Iris pigment epithelial cell (primary cell): ENCODE measurements at places on chromosomes 1 and 21.

DNA sequence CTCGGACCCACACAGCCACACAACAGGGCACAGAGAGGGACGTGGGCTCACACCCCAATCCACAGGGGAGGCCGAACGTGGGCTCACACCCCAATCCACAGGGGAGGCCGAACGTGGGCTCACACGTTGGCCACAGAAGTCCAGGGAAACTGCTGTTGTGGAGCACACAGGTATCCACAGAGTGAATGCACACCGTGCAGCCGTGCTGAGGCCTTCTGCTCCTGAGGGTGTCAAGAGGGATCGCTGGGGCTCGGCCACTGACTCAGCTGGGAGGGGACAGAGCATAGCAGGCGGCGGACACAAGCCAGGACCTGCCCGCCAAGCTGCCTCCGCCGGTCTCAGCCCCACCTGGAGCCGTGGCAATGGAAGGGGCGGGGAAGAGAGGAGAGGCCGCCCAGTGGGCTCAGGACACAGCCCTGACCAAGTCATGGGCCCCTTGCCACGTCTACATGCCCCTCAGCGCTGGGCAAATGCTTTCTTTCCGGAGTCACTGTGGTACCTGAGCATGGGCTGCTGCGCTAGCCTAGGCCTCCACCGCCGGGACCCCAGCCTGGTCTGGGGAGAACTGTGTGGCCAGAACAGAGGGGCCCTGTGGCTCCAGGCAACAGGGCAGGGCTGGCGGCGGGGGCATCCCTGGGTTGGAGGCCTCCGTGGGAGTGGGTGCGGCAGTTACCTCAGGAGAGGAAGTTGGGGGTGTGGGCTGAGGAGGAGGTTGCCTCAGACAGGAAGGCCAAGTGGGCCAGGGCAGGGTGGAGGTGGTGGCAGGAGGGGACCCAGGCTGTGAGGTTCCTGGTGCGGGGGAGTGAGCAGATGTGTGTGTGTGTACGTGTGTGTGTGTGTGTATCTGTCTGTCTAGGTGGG, 1.2 kb downstream of the SYTL1 start:
- no peak for DNase-seq

GRCh38 chr1:156444407-156445001, 56.1 kb downstream of the MEF2D start:
- no peak for DNase-seq

GRCh38 chr1:230160957-230161771, 94.1 kb downstream of the GALNT2 start:
- no peak for DNase-seq

DNA sequence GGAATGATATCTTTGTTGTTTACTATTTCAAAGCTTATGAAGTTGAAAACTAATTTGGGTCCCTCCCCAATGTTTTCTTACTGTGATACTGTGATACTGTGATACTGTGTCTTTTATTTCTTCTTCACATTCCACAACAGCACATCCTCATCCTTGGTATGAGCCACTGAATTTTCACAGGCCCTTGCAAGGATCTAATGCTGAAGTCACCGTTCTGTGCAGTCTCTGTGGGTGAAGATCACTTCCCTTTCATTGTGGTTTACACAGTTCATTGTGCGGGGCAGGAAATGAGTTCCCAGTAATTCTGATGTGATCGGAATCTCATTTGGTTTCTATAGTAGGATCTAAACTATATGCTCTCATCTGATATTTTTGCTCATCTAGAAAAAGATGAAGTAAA, 32.1 kb upstream of the PAXBP1 start:
- DNase-seq, result peak; percentile 53

DNA sequence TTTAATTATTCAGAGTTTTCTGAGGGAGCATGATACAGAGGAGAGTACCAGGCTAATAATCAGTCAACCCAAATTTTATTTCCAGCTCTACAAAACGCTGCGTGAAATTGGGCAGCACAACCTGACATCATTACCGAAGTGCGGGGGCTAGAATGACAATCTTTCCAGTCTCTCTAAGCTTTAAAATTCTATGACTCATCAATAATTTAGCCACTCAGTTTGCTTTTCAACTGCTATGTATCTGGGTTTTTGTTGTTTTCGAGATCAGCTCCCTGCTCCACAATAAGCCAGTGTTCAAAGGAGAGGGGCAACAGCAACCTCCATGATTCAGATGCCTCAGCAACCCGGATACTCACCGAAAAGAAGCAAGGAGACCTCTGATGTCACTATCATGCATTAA, 13.9 kb downstream of the SORT1 start:
- DNase-seq, result no peak

DNA sequence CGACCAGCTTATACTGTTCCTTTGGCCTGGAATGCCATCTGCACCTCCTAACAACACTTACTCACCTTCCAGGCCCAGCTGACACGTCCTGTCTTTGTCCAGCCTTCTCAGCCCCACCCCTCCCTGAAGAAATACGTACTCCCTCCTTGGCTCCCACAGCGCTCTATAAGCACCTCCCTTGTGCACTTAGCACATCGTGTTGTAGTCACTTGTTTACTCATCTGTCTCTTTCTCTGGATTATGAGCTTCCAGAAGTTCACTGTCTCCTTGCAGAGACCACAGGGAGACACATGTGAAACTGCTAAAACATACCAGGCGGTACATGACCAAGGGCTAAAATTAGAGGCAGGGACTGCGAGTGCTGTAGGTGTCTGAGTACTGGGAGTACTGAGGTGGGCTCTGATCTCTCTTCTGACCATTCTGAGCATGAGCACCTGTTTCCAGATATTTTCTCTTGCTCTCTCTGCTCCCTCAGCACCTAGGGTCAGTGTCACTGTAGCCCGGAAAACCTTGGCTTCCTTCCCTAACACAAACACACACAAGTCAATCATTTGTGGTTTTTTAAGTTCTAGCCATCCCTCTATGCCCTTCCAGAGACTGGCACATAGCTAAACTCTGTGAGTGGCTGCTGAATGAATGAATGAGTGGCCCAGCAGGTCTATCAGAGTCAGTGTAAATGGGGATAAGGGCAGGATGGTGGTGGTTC, 5.1 kb downstream of the DCST1 start:
- peak; percentile 70 for DNase-seq

GRCh38 chr1:208601561-208601960, 357.4 kb upstream of the PLXNA2 start:
- no peak for DNase-seq

DNA sequence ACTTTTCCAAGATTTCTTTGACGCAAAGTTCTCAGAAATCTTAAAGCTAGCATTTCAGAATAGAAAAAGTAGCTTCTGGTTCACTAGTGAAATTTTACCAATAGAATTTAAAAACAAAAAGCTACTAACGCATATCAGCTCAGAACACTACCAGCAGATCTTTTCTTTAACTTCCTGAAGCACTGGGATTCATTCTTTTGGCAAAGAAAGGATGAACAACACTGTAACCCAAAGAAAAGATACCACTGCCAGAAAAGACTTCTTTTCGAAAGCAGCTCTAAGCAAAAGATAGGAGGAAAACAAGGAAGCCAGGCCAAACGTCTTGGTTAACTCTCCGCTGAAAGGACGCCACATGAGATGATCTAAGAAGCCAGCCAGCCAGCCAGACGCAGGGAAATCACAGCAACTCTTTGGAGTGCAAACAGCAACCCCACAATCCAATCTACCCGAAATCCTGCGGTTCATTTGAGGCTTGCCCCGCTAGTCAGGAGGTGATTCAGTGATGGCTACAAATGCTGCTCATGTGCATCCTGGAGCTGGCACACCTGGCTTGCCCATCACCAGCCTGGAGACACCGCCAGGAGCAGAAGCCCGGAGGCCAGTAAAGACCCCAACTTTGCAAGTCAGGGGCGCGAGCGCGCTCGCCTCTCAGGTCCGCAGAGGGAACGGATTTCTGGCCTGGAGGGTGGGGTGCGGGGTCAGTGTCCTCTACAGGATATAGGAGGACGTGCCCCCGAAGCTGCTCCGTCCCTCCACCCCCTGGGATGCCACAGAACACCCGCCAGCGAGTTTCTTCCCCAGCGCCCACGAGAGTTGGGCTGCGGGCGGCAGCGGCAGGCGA, 812 bp downstream of the NBPF1 start:
- DNase-seq, result peak; percentile 100

GRCh38 chr1:178501705-178502329, 5.1 kb upstream of the CLEC20A start:
- DNase-seq, result peak; percentile 59

GRCh38 chr21:35394634-35395369, 345.7 kb upstream of the RUNX1 start:
- peak; percentile 76 for DNase-seq

- no peak for DNase-seq
Measured at GRCh38 chr1:101153692-101154091, 83.1 kb upstream of the S1PR1 start.
